A549 treated with CpdA at 1 μM for 4 hours (cell line): ENCODE measurements at places on chromosomes 1 and 21. TPM values are rescaled to one million over a fixed set of nuclear protein-coding genes. Genes with fewer than 3 reads are reported as not detected.

Gene SPRR2F
- not detected in 5 replicates for total RNA-seq

Gene SAMD11
- total RNA-seq, result 14.4 to 35.3 TPM (median 31.0 TPM) in 5 replicates

Gene FAM43B
- 3.6 to 6.6 TPM (median 5.7 TPM) in 5 replicates for total RNA-seq

Gene OLIG2
- not detected in 5 replicates for total RNA-seq

Gene PADI2
- total RNA-seq, result 1.2 to 1.4 TPM (median 1.3 TPM) in 5 replicates

Gene MAP1LC3C
- total RNA-seq, result 0.15 to 0.44 TPM (median 0.20 TPM) in 3 of 5 replicates, not detected in the others

Gene AMY1B
- not detected in 5 replicates for total RNA-seq

Gene PNRC2
- total RNA-seq, result 26.3 to 37.8 TPM (median 29.2 TPM) in 5 replicates

Gene PLA2G5
- total RNA-seq, result not detected in 5 replicates

Gene BARHL2
- total RNA-seq, result not detected in 5 replicates

Gene PM20D1
- total RNA-seq, result not detected in 5 replicates

Gene PALMD
- 0.38 to 0.71 TPM (median 0.49 TPM) in 5 replicates for total RNA-seq

Gene MYBPH
- not detected in 5 replicates for total RNA-seq

Gene CTPS1
- 80.1 to 110 TPM (median 89.9 TPM) in 5 replicates for total RNA-seq

Gene PTCH2
- 0.17 to 0.31 TPM (median 0.21 TPM) in 5 replicates for total RNA-seq

Gene PGLYRP4
- not detected in 5 replicates for total RNA-seq

Gene CFHR3
- 0.09 to 0.23 TPM (median 0.13 TPM) in 4 of 5 replicates, not detected in the other for total RNA-seq

Gene EVA1B
- total RNA-seq, result 8.1 to 22.3 TPM (median 18.3 TPM) in 5 replicates

Gene TAS1R1
- total RNA-seq, result 0.07 TPM in 1 of 5 replicates, not detected in the others

Gene CASQ2
- total RNA-seq, result not detected in 5 replicates

Gene MCOLN3
- 3.3 to 4.2 TPM (median 3.6 TPM) in 5 replicates for total RNA-seq

Gene PGBD5
- total RNA-seq, result 0.15 to 0.83 TPM (median 0.76 TPM) in 5 replicates

Gene CSTB
- total RNA-seq, result 81.5 to 97.6 TPM (median 90.8 TPM) in 5 replicates

Gene PEA15
- total RNA-seq, result 190 to 210 TPM (median 203 TPM) in 5 replicates

Gene ACKR1
- total RNA-seq, result not detected in 5 replicates

Gene CZIB
- total RNA-seq, result 26.2 to 32.3 TPM (median 29.8 TPM) in 5 replicates

Gene KCNN3
- total RNA-seq, result 0.05 to 0.07 TPM (median 0.05 TPM) in 3 of 5 replicates, not detected in the others

Gene SLC35F3
- total RNA-seq, result 3.8 to 5.9 TPM (median 5.5 TPM) in 5 replicates
